ENCODE measurements at places on chromosomes 13 and 19.
A peak's percentile ranks its signal among the peaks of the same experiment; 100 is the strongest.

- DNase-seq: no peak
Measured at GRCh38 chr19:33737681-33738371, 58.8 kb upstream of the KCTD15 start.

DNA sequence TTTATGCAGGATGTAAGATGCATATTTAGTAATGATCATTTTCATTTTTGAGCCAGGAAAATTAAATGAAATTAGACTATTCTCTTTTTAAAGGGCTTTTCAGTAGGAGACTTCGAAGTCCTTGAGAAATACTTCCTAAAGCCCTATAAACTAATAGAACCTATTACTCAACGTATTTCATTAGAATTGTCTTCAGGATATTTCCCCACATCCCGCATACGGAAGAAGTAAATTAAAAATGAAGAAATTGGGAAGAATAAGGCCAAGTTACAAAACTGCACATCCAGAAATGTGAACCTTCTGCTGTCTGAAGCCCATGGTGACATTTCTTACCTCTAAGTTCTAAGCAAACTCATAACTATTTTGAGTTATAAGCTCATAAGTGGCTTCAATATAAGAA is 66.5 kb downstream of the RXFP2 start:
- no peak for DNase-seq

DNA sequence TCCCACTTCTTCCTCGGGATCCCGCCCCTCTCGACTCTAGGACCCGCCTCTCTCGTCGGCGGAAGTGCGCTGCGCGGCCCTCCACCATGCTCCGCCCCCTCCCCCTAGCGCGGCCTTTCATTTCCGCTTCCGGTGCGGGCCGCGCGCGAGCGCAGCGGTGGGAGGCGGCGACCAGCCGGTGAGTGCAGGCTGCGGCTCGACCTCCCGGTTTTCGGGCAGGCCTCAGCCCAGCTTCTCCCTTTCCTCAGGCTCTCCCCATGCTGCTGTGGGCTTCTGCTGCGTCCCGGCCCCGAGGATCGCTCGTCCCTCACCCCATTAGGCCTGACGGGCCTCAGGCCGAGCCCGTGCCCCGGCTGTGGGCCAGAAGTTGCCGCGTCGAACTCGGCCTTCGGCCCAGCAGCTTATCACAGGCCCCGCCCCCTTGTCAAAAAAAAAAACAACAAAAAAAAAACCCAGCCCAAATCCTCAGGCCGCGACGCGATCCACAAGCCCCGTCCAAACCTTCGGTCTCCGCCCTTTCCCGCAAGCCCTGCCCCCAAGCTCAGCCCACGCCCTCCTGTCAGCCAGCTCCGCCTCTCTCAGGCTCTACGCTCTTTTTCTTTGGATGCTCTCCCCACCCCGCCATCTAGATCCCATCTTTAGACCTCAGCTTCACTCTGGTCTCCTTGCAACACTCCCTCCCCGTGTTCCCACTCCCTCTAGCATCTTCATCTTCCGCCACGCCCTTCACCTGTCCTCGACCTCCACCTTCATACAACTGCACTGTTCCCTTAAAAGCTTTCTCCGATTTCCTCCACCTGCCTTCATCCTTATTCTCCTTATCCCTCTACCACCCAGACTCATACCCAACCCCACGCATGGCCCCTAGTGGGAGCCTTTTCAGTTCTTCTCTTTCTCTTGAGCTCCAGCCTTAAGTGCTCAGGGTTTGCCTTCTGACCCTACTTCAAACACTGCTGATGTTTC is at the start of gene CLASRP:
TSS of gene CLASRP (plus strand) at position 115 of the 963 bp plus-strand sequence. CDS start 1,168 bp downstream, outside the sequence.
- DNase-seq: peak; percentile 72

- no peak for DNase-seq
Measured at GRCh38 chr19:48629599-48630295, 7.4 kb downstream of the DBP start.

DNA sequence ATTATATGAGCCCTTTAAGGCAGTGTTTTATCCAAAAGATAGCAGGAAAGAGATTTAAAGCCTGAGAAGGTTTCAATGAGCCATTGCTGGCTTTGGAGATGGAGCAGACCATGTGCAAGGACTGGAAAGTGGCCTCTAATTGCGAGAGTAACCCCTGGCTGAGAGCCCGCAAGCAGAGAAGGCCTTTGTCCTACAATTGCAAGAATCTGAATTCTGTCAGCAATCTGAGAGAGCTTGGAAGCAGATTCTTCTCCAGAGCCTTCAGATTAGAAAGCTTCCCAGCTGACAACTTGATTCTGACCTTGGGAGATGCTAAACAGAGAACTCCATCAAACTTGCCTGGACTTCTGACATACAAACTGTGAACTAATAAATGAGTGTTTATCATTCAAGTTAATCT is 528.7 kb upstream of the KLF12 start:
- DNase-seq: no peak

DNA sequence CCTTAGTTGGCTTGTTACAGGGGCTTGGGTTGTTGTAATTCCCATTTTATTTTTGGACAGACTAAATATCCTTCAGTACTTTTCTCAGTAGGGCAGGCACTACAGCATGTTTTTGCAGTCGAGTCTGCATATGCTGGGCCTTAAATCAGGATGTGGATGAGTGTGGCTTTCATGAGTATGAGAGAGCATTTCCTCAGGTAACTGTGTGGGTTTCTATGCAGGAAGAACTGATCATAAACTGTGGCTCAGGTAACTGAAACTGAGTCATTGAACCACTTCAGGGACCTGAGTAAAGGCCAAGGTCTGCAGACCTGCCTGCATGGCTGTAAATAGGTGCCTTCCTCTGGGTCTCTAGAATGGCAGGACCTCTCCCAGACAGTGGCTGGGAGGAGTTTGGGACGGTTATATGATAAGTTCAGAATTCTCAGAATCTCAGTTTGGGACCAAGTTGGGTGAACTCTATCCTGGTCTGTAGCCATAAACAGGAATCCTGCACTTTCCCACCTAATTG is 112.1 kb downstream of the ZNF737 start:
- DNase-seq: no peak

DNA sequence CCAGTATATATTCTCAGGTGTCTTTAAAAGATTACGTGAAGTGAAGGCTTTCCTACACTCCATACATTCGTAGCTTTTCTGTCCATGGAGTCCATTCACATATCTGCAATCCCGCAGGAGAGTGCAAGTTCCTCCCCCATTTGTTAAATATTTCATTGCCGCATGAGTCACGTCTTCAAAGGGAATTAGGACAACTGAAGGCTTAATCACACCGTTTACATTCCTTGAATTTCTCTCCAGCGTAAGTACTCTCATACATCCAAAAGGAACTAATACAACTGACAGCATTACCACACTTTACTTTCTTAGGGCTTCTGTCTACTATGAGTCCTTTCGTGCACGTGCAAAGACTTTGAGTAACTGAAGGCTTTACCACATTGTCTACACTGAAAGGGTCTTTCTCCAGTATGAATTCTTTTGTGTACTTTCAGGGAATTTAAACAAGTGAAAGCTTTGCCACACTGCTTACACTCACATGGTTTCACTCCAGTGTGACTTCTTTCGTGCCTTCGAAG is 29.0 kb upstream of the ZNF564 start:
- DNase-seq: no peak

GRCh38 chr13:40197936-40198595 is 468.4 kb downstream of the FOXO1 start:
- DNase-seq: no peak

GRCh38 chr19:38990949-38991697 is 15.6 kb upstream of the FBXO17 start:
- DNase-seq: no peak

- DNase-seq: no peak
Measured at GRCh38 chr13:47932950-47933923, 67.8 kb downstream of the SUCLA2 start.

- peak; percentile 42 for DNase-seq
Measured at GRCh38 chr19:33771384-33772101, 25.1 kb upstream of the KCTD15 start.

DNA sequence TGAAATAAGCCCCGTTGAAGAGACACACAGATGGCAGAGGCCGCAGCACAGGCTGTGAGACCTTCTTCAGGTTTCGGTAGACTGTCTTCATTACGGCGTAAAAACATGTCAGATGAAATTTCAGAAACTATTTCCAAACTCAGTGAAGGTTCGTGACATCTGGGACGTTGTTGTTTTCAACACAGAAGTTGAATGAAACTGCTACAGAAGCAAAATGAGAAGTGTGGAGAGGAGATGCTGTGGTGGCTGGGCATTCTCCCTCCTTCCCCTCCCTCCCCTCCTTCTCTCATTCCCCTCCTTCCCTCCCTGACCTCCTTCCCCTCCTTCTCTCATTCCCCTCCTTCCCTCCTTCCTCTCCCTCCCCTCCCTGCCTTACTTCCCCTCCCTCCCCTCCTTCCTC is 113.6 kb downstream of the ATP11A start:
- DNase-seq: no peak

- no peak for DNase-seq
Measured at GRCh38 chr13:108895220-108895704, 265.9 kb downstream of the MYO16 start.

GRCh38 chr13:101970341-101970740 is 431.5 kb downstream of the FGF14 start:
- DNase-seq: no peak

Data from activated CD4-positive, alpha-beta T cell treated with anti-CD3 and anti-CD28 coated beads, Interleukin-2, amount 50 U/mL, for 24 hours (primary cell).